Fibroblast of skin of abdomen (primary cell): ENCODE measurements at places on chromosomes 11 and 22.

GRCh38 chr11:26762089-26762488 is 40.2 kb upstream of the SLC5A12 start:
- peak; percentile 4 for DNase-seq

- DNase-seq: no peak
Measured at GRCh38 chr11:122777343-122777742, 61.0 kb upstream of the CRTAM start.

- DNase-seq: no peak
Measured at GRCh38 chr22:47797342-47797945, 1035.0 kb downstream of the TBC1D22A start.

DNA sequence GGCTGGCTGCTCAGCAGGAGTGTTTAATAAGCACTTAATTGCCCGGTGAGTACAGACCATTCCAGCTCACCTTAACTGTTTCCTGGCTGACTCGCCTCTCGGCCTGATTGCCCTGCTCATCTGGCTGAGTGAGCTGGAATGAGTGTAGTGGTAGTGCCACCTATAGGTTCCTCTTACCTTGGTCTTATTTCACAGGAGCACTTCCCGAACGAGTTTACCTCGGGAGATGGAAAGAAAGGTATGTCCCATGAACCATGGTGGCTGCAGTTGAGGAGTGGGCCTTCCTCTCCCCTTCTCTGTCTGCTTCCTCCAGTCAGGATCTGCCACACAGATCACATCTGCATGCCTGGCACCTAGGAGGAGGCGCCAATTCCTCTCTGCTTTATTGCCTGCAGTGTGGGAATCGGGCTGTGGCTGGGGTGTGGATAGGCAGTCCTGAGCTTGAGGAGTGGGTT is 26.7 kb downstream of the UPB1 start:
- peak; percentile 41 for DNase-seq

- DNase-seq: no peak
Measured at GRCh38 chr11:23480736-23481135, 620.5 kb upstream of the CCDC179 start.

- peak; percentile 5 for DNase-seq
Measured at GRCh38 chr11:80109031-80109430, 668.2 kb upstream of the TENM4 start.

- no peak for DNase-seq
Measured at GRCh38 chr11:17967661-17968060, 45.2 kb downstream of the SERGEF start.

- peak; percentile 41 for DNase-seq
Measured at GRCh38 chr11:35318977-35319925, 100.1 kb downstream of the SLC1A2 start.

DNA sequence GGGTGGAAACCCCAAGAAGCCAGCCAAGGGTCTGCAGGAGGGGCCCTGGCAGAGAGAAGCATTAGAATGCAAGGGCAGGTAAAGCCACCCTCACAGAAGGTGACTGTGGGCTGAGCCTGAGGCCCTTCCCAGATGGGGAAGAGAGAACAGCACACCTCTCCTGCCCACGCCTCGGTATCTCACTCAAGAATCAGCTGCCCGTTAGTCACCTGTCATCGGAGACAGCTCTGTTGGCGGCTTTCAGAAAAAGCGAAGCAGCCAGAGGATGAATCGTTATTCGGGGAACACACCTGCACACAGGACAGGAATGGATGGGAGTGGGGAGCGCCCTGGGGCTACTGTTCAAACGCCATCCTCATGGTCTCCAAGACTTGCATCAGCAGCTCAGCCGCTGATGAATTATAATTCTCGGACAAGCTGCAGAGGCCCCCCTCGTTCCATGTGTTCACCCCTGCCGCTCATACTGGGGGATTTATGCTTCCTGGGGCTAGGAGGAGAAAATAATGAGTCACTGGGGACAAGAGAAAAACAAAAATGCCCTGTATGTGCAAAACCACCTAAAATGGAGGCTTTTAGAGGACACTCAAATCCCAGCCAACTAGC is 21.6 kb upstream of the TMA7B start:
- no peak for DNase-seq

DNA sequence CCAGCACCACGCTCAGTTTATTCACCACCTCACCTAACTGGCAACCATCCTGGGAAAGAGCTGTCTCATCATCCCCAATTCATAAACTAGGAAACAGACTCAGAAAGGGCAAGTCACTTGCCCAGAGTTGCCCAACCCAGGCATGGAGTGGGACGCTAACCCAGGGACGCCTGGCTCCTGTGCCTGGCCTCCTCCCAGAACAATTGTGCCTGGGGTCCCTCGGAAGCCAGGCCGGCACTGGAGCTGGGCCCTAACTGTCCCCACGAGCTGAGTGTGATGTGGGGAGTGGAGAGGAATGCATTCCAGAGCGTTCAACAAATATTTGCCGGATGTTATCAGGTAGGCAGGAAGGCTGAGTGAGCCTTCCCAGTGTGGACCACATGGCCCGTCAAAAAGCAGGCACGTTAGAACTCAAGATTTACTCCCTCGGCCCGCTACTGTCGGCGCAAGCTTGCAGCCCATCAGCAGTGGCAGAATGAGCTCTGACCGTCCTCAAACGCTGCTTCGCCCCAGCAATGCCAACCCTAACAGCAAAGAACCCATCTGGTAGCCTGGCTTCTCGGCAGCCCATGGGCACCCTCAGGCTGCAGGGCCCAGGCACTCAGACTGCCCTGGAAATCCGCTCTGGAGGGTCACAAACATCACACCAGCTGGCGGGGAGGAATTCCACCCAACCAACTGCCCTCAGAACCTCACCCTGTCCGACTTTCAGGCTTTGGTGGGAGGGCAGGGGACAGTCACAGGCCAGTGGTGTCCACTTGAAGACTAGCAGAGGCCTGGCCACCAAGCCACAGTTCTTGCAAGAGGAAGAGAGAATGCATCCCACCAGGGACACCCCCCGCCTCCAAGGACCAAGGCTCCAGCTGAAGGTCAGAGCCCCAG is 35.6 kb downstream of the MYH9 start:
- no peak for DNase-seq

DNA sequence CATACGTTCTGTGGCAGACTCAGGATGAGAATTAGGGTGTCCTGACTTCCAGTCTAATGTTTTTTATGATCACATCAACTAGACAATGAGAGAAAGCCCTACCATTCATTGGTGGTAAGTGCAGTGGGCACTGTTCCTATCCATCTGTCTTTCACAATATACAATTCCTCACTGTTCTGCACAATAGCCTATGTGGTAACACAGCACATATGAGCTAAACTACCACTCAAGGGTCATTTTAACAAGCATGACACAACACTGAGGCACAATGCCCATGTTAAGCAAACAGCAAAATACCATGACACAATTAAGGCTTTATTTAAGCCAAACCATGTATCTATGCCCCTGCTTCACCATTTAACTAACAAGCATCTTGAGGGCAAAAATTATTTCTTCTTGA is 52.3 kb downstream of the SIK3 start:
- DNase-seq: no peak

DNA sequence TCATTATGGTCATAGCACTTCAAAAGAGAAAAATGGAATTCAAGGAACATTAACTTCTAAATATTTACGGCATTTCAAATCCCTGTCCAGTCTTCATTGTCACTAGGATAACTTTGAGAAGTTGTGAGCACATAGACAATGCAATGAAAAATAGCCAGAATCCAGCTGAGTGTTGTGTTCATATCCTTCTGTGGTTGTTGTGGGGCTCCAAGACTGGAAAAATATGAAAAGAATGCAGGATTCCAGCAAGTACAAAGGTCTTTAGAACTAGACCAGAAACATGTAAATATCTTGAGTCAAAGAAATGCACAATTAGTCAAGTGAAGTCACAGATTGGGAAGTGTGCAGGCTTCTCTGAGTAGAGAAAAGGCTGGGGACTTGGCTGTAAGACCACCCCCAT is 68.7 kb downstream of the WT1 start:
- DNase-seq: peak; percentile 82

DNA sequence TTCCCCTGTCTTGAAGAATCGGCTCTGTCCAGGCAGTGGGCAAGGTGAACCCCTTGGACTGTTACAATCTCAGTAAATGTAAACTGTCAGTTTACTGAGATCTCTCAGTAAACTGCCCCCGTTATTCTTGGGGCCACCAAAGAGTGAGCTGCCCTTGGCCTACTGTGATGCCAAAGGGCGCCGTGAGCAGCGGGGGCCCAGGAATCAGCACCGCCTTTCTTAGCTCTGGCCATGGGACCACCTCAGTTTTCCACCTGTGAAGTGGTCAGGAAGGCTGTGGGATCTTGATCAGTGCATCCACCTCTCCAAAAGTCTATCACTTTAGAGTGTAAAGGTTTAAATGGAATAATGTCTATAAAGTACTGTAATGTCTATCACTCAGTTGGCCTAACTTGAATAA is 57.1 kb downstream of the THAP12 start:
- no peak for DNase-seq

DNA sequence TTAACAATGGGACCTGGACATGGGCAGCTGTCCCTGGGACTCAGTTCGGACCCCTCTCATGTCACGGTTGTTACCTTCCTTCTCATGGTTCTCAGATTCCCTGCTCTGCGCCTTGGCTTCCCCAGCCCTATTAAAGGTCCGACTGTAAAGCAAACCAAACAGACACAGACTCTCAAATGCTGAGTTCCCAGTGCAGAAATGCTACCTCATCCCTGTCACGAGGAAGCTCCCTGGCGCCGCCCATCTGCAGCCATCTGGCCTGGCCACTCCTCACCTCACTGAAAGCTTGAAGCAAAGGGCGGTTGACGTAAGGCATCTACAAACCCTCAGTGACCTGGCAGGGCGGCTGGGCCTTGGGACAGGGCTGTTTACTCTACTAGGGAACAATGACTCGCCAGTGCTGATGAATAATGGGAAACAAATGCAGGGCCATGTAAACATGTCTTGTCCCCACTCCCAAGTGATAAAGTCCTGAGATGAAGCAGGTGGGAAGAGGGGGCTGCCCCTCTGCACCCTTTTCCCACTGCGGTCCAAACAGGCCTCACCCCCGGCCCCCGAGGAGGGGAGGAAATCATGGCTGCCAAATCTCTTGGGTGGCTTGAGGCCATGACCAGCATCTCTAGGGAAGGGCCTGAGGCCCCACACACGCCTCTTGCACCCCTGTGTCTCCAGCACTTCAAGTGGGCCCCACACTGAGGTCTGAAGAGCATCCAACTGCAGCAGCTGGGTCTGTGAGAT is 49.3 kb downstream of the SCUBE1 start:
- DNase-seq: no peak

- DNase-seq: no peak
Measured at GRCh38 chr22:39669432-39669831, 98.9 kb downstream of the CACNA1I start.

GRCh38 chr11:69416143-69416515 is 65.3 kb upstream of the LINC01488 start:
- DNase-seq: no peak

DNA sequence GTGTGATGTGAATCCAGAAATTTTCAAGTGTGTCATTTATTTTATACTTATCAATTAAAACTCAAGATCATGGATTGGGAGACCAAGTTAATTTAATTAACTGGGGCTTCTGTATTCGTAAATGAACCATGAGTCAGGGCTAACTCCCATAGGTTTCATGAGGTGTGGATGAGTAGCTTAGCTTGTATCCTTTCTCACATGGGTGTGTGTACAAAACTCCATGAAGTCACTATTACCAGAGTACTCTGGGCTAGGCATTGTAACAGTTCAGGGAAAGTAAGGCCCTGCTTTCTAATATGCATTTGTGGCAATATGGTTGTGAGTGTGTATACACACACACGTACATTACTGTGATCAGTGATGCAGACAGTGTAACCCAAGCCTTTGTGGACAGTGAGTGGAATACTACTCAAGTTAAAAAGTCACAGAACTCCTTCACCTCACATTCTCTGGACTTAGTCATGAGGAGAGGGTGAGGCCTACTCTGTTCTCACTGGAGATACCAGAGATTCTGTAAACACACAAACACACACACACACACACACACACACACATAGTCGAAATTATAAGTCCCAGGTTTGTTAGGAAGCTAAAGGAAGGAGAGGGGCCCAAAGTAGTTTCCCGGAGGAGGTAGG is 3.5 kb downstream of the CNTF start:
- no peak for DNase-seq

DNA sequence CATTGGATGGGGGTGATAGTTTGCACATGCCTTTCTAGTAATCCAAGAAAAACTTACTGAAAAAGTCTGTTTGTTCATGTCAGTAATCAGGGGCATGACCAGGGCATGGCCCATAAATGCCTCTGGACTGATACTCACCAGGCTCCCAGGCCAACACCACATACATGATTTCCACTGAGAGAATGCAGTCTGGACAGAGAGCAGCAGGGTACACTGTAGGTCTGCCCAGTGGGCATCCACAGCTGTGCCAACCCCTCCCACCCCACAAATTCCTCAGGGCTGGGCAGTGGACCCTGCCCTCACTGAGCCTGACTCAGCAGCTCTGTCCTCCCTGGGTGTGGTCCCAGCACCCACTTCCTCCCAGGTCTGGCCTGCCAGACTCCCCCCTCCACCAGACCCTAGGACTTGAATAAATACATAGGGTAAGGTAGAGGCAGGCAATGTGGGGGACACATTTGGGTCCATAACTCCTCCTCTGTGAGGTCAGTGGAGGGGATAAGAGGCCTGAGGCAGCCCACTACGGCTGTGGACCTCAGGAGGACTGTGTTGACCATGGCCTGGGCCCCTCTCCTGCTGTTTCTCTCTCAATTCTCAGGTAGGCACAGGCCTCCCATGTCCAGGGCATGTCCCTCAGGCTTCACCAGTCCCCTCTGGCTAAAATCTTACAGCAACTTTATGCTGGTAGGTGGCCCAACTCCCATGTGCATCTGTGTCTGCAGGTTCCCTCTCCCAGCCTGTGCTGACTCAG is 92.2 kb upstream of the TOP3B start:
- no peak for DNase-seq

- peak; percentile 93 for DNase-seq
Measured at GRCh38 chr11:1309498-1310317, at the start of gene TOLLIP. TSS of gene TOLLIP (minus strand) at chr11:1309632. CDS start at chr11:1309498, 134 bp downstream.

DNA sequence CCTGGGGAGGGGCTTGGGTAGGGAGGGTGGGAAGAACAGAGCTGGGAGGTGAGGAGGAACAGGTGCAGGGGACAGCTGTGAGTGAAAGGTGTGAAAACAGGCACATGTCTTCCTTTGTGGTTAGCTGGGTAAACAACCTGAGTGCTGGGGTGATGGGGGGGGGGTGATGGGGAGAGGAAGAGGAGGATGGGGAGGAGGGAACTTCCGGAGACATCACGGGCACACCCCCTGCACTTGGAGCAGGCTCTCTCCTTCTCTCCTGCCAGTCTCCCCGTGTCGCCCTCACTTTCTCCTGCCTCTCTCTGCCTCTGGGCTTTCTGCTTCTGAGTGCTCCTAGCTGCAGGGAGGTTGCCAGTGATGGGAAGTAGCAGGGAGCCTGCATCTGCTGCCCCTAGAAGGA is 8.8 kb downstream of the CXCR5 start:
- DNase-seq: no peak
